ENCODE measurements at places on chromosomes 11 and 22.

- no peak for DNase-seq
These were observed 23.7 kb upstream of the FGF3 start for GRCh38 chr11:69842746-69843528.

GRCh38 chr11:121194731-121195596 lies 93.9 kb downstream of the TECTA start:
- DNase-seq: peak; percentile 98

DNA sequence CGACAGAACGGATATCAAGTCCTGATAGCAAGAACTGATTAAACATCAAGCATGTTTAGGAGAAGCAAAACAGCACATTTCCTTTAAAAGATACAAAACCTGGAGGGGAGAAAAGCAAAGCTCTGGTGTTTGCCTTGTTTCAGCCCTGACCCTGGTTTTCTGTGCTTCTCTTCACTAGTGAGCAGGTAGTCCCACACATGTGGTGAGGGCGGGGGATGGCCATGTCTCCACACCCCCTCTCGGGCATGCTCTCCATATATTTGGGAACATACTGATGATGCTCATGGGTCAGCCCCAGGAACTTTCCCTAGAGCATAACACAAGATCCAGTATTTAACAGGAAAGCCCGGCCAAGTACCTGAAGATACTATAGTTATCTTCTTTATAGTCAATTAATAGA lies 10.1 kb downstream of the C11orf16 start:
- DNase-seq: no peak

DNA sequence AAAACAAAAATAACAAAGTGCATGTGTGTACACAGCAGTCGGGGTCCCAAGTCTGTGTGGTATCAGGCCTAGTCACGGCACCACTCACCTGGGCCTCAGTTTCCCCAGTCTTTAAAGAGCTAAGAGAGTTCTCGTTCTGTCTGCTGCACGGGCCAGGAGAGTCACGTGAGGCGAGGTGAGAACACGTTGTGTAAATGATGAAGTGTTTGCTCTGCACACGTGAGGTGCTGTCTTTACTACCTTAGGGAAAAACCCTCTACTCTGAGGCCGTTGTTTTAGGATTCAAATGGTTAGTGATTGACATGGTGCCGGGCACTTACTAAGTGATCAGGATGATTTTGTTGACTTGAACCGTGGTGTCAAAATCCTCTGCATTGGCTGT lies 86.5 kb upstream of the PPARA start:
- DNase-seq: no peak

GRCh38 chr11:96306933-96307775 lies 35.8 kb downstream of the MAML2 start:
- peak; percentile 24 for DNase-seq

GRCh38 chr22:24133187-24133965 lies 47.9 kb upstream of the SUSD2 start:
- DNase-seq: no peak

GRCh38 chr11:64297699-64298358 lies 2.3 kb upstream of the CATSPERZ start:
- DNase-seq: no peak

- no peak for DNase-seq
These were observed 6.5 kb downstream of the EXPH5 start for GRCh38 chr11:108587109-108587508.

DNA sequence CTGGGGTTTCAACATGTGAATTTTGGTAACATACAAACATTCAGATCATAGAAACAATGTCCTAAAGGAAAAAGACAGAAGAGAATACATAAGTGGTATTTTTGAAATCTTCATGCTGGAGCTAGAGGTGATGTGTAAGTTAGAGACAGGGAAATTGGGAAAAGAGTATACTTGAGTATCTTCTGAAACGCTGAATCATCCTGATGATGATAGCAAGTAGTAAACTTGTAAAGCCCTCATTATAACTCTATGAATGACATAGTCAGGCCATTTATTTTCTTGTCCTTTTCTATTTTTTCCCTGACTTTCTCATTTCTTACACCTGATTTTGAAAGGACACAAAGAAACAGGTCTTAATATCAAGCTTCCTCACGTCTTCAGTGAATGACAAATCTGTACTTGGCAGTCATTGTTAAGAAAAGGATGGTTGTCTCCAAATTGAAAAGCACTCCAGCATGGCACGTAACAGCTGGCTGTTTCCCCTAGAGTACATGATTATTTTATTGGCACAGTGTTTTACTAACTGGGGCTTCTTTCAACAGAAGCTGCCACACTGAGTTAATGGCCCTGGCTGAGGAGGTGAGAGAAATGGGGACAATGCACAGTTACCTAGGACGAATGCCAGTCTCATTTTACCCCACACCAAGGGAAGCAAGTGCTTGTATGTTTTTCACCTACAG lies 140.7 kb upstream of the CTSC start:
- no peak for DNase-seq

DNA sequence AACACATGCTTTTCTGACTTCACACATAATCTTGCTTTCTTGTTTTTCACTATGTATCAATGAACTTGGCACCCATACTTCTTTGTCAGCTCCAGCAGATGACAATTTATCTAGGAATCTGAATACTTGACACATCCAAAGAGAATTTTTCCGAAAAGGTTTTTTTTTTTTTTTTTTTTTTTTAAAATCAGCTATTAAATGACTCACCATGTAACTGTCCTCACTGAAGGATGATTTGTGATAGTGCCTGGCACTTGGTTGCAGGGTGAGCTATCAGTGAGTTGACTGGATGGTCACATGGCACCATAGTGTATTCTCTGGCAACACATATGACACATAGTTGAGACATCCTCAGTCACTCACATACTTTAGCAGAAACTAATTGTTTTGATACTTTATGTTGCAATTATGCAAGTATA lies 133.4 kb upstream of the E2F8 start:
- DNase-seq: no peak

GRCh38 chr11:9529334-9529650 lies 44.2 kb upstream of the WEE1 start:
- DNase-seq: no peak

GRCh38 chr22:19223617-19224016 lies 45.1 kb upstream of the SLC25A1 start:
- no peak for DNase-seq

- no peak for DNase-seq
These were observed 23.8 kb downstream of the CAPRIN1 start for GRCh38 chr11:34075178-34075820.

- DNase-seq: no peak
These were observed 12.2 kb downstream of the PDE2A start for GRCh38 chr11:72662036-72662435.

DNA sequence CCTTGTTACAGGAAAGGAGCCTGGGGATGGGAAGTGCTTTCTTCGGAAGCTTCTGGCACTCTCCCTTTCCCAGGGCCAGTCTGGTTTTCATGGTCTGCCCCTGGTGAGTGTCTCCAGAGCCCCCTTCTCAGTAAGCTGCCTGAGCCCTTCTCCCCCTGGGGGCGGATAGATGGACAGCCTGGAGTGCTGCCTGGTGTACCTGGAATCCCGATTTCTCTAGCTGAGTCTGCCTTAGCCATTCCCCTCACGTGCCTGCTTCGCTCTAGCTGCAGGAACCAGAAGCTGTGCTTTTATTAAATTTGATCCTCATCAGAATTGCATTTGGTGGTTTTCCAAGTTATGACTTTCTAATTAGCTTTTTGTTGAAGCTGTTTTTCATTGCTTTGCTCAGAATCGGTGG lies 152.9 kb upstream of the NAV2 start:
- no peak for DNase-seq

GRCh38 chr11:69231466-69232018 lies 62.4 kb upstream of the MYEOV start:
- no peak for DNase-seq

DNA sequence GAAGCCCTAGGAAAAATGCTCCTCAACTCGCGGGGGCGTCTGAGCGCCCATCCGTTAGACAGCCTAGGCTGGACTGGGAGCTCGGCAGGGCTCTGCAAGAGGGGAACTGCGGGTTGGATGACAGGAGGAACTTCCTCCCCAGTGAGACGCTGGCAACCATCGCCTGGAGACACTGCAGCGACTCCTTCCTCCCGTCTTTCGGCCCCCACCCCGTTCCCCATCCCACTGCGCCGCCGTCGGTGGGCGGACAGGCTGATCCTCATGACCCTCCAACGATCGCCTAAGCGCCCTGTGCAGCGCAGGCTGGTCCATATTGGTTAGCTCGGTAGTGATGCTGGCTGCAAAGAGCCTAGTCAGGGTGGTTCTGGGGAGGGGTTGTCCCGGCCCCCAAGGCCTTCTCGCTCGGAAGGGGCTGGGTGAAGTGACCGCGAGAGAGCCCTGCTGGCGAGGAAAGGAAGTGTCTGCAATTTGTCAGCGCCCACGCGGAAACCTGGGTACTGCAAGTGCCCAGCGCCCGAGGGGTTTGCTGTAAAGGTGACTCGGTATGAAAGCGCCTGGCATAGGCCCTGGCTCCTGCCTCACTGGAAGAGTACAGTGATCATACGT lies 638 bp downstream of the NRGN start:
- DNase-seq: peak; percentile 91

- no peak for DNase-seq
These were observed 33.1 kb downstream of the TRIM66 start for GRCh38 chr11:8649361-8649760.

DNA sequence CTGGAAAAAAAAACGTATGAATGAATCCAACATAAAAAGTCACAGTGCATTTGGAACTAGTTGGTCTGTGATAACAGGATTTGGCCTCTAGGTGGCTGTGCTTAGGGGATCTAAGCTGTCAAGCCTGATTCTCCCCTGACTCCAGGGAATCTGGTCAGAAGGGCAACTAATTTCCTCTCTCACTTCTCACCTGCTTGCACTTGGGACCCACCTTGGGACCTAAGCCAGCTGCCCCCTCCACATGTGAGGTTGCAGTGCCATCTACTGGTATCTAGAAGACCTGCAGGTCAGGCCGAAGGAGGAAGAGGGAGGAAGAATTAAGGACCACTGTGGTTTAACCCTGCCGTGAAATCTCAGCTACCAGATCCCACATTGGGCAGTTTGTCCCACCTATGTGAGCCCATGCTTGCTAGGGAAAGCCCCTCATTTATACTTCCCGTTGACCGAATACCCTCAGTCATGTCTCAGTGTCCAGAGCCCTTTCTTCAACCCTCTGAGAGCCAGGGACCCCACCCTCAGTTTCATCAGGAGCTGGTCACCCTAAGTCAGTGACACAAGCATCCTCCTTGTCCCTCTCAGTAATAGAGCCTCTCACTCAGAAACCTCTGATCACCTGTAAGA lies 33.2 kb upstream of the CAVIN3 start:
- peak; percentile 85 for DNase-seq

- peak; percentile 89 for DNase-seq
These were observed 624 bp downstream of the CBL start for GRCh38 chr11:119206511-119207414.

DNA sequence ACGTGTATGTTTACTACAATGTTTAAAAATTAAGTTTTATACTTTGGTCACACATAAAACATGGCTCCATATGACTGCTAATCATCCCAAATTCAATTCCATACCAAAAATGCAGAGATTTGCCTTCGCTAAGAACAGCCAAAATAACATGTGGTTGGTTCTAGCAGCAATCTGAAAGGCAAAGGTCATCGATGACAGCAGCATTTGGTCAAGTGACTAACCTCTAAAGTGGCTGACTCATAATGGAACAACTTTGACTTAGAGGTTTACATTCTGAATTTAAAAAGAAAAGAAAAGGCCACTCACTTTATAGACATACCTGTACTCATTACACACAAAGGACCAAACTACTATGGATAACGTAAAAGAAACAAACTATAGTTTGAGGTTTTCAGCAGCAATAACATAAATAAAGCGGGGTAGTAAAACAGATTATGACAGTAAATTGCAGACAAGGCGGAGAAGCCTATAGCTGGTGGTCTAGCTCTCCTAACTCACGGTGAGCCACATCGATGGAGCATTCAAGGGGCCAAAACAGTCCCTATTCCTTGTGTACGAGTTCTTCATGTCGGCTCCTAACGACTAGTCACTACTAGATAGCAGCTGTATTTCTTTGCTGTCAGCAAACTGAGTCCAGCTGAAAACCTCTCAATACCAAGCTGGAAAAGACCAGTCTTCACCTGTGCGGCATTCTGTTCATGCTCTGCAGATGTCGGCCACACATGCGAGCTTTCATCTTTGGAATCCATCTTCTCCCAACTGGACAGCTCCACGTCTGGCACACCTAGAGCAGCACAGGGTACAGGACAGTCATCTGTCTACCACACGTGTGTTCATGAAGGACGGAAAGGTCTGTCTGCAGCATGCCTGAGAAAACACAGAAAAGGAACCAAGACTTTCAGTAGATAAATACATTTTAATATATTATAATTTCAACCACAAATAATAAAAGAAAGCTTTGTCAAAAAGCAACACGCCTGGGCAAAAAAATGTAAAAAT lies 42.1 kb downstream of the PRDM10 start:
- DNase-seq: no peak

DNA sequence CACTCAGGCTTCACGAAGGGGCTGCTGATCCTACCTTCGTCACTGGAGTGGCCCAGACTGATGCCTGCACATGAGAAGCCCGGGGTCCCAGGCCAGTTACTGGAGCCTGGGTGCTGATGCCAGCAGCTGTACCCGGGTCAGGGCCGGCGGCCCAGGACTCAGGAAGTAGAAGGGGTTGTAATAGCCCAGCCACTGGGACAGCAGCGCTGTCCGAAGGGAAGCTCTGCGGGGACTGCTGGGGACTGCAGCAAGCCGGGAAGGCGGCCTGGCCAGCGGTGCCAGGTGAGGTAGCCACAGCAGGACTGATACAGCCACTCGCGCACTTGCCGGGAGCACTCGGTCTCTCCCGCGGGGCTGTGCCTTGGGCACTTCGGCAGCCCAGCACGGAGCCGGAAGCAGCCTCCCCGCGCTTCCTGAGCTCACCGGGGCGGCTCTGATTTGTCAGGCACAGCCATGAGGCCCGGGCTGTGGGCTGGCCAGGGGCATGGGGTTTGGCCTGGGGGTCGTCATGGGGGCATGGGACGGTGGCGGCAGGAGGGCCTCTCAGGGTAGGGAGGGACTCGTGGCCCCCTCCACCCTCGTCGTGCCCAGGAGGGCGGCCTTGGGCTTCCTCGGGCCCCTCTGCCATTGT lies 13.9 kb upstream of the OR8K1 start:
- no peak for DNase-seq

DNA sequence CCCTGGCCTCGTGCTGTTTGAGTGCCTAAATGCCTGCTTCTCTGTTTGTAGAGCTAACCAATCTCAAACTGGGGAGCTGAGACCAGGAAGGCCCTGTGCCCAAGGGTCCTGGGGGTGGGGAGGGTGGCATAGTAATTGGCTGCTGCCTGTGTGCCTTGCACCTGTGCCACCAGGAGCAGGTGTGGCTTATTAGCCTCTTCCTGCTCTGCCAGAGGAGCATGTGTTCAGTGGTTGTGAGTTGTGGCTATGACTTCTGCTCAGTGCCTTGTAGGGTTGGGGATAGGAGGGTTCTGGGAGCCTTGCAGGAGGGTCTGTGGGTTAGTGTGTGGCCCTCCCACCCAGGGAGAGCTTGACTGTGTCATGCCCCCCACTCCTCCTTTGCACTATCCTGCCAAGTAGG lies 109.2 kb downstream of the ZBTB16 start:
- DNase-seq: no peak

- DNase-seq: no peak
These were observed at the start of gene P4HA3 for GRCh38 chr11:74311352-74311926. TSS of gene P4HA3 (minus strand) at chr11:74311640. CDS start at chr11:74311611, 29 bp downstream.

- DNase-seq: no peak
These were observed 155.3 kb downstream of the ST3GAL4 start for GRCh38 chr11:126510621-126511370.
